ENCODE measurements at places on chromosomes 6 and 20.

GRCh38 chr6:119481976-119482375, 132.4 kb upstream of the MAN1A1 start:
- no peak for DNase-seq

GRCh38 chr6:41630069-41630468, 8.2 kb upstream of the MDFI start:
- no peak for DNase-seq

DNA sequence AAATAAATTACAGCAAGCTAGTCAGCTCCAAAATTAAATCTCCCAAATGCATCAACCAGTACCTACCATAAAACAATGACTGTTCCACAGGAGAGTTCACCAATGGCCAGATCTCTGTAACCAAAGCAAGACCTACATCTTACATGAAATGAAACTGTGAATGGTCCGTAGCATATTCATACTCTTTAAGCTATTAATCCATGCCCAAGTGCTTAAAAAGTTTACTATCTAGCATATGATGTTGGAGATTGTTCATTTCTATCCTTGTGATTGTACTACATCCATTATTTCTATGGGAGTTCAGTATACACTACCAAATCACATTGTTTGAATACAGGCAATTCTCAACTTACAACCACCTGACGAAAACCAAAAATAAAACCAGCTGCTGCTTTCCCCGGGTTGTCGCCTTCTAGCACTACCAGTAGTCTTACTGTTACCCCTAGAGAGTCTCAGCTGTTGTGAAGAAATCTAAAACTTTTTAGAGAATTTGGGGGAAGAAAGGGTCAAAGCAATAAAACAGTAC, 38.0 kb downstream of the HIVEP2 start:
- no peak for DNase-seq

DNA sequence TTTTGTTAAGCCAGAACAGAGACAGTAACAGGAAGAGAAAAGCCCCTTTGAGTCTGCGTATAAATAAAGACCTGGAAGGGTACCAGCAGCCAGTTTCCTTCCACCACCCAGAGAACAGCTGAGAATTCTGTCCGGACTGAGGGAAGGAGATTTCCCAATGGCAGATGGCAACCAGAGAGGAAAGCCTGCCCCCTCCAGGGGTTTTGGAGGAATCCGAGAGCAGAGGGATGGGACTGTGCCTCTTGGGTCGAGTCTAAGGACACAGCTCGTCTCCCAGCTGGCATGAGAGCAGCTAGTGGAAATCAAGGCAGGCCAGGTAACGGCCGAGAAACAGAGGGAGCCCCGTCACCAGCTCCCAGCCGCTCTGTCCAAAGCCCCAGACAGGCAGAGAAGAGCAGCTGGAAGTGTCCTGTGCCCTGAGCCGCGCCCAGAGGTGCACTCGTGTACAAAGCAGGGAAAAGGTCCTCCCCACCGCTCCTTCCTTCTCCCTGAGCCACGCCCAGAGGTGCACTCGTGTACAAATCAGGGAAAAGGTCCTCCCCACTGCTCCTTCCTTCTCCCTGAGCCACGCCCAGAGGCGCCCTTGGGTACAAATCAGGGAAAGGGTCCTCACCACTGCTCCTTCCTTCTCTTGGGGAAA, 134.0 kb upstream of the SNX9 start:
- peak; percentile 18 for DNase-seq

DNA sequence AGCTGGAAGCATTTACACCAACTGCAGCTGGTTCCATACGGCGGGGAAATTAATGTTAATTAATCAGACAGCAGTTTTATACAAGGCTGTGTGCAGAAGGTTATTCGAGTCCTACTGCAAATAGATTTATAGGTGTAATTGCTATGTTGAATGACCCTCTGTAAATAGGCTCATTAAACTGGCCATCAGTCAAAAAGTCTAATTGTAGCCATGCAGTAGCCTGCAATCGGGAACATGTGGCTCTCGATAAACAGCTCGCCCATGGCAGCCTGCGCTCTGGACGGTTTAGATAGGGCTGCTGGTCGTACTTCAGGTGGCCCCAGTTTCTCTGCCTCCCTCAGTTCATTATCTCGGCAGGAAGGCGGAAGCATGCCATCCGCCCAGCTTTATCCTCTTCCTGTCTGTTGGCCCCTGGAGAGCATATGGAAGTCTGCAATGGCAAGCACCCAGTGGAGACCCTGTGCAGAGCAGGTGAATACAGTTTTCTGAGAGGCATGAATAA, 143.2 kb downstream of the MBOAT1 start:
- DNase-seq = no peak

DNA sequence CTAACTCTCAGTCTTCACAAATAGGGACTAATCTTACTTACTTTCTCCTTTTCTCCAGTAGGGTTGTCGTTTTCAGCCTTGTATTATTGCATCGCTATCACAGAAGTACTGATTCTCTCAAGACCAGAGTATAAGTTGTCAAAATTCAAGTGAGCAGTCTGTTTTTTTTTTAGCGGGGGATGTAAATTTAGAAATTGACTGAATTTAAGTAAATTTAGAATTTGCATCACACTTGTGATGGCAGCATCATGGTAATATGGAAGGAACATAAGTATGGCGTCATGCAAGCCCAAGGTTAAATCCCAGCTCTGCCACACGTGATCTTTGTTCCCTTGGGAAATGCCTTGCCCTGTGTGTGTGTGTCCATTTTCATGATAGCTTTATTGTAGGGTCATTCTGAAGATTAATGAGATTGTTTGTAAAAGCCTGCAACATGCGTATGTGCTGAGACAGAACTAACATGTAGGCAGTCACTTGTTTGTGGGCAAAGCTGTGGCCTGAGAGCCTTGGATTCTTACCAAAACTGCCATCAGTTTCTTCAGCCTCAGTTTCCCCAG, 52.8 kb upstream of the VSTM2L start:
- DNase-seq = no peak

DNA sequence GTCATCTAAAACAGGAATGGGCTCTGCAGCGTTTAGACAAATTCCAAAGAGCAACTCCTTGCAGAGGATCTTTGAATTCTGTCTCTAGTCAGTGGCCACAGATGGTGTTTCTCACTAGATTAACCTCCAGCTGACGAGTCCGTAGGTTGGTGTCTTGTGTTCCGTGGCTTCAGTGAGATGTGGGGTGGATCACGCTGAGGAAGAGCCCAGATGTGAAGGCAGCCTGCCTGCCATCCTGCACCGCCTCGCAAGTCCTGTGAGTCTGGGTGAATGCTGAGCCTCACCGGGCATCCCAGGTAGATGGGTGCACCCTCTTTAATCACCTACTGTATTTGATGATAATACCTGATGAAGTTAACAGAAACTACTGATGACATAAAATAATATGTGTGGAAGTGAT, 70.4 kb downstream of the THBS2 start:
- no peak for DNase-seq

DNA sequence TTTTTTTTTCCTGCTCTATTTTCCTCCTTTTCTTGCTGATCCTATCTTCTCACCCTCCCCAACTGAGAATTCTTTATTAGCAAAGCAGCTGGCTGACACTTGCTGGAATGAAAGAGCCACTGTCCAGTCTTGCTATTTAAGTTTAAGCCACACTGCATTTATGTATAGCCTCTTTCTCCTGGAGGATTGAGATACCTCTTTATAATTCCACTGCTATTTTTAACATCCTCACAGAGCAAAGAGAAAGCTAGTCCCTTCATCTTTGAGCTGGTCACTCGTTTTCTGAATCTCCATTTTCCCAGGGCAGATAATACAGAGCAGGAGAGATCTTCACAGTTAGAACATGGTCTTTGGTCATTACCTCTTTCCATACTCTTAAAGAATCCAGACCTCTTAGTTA, 36.0 kb upstream of the EEF1A1 start:
- no peak for DNase-seq

DNA sequence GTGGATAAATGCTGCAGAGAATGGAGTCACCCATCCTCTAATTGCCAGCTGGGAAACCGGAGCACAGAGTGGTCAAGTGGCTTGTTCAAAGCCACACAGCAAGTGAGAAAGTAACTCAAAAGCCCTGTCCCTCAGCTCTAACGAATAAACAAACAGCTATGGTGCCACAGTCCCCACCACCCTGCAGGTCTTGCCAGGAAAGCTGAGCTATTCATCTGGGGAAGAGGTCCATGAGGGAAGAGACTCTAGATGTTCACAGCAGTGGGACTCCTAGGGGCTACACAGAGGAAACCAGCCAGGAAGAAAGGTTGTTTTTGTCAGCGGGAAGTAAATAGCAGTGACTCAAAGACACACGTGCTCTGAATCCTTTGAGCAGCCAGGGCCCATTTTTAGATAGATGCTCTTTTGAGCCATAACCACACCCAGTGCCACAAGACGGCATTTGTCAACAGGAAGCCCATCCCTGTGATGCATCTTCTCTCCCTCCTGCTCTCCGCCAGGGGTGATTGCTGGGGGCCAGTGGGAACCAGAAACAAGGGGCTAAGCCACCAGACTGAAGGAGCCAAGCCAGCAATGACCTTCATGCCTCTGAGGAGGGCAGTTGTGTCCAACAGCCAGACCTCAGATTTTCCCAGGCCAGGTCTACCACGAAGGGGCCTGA, 32.4 kb upstream of the TCP11 start:
- DNase-seq = no peak

GRCh38 chr20:34055290-34055689, 56.8 kb downstream of the EIF2S2 start:
- no peak for DNase-seq

- DNase-seq = no peak
These were observed 19.7 kb downstream of the PBOV1 start for GRCh38 chr6:138198430-138199091.

- DNase-seq = peak; percentile 59
These were observed 164.4 kb downstream of the SIM1 start for GRCh38 chr6:100300221-100300736.

Measured in A549 (cell line).